ENCODE measurements at places on chromosomes 5 and 9.

GRCh38 chr5:175689147-175689991 is 31.5 kb downstream of the HRH2 start:
- DNase-seq, result no peak

- DNase-seq, result no peak
Observed at GRCh38 chr5:54829102-54829501, 156.3 kb downstream of the ESM1 start.

DNA sequence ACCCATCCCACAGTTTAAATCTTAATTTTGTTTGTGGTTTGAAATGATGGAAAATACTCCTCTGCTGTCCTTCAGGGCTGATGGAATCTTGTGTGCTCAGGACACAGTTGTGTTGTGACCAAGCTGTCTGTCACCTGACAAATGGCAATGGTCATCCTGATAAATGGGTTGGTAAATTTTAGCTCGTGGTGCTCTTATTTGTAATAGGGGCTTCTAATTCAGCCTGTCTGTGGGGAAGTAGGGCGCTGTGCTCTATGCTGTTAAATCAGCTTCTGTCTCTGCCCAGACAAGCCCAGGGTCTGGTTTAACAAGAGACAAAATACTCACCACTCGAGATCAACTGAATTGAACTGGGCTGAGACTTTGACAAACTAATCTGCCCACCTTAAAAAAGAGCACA is 4.5 kb downstream of the LRRTM2 start:
- DNase-seq, result no peak

DNA sequence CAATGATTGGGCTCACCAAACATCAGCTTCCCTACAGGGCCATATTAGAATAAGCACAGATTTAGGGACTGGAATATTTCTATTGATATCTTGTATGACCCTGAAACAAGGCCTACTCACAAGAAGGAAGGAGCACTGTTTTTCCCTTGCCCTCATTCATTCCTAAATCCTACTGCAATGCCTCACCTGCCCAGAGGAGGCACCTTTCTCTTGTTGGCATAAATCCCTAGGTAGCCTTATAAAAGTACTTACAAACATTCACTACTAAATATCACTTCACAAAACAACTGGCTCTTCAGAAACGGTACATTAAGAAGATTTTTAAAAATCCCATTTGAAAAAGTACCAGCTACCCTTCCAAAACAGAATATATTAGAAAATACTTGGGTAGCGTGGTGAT is 449.4 kb downstream of the CDH18 start:
- DNase-seq, result no peak

DNA sequence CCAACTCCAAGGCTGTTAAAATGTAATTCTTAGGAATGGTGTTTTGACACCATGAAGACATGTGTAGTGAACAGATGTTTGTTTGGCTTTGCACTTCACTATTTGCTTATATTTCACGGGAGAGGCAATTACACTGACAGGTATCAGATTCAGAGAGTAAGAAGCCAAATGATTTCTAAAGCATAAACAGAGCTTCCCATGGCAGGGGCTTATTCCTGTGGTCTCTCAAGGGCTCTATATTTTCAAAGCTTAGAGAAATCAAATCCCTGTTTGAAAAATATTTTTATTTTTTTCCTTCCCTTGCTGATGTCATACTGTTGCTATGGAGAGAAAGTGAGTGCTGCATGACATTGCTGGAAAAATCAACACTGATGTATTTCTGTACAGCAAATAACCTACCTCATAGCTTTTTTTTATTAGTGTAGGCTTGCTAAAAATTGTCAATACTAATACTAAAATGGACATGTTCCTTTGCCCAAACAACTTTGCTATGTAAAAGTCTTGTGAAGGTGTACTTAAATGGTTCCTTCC is 161.4 kb downstream of the GIN1 start:
- no peak for DNase-seq

DNA sequence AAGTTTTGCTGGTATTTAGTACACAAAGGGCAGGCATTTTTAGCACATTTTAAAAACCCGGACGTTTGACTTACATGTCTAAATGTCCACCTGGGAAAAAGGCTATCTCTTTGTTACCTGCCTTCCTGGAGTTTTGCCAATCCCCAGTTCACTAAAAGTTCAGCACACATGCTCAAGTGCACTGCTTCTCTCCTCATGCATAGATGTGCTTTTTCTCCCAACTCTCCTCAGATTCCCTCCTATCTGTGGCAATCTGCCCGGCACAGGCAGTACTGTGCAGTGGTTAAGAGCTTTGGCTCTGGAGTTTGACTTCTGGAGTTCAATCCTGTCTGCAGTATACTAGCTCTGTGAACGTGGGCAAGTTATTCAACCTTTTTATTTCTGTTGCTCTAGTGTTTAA is 8.3 kb upstream of the CCNO start:
- DNase-seq, result no peak

DNA sequence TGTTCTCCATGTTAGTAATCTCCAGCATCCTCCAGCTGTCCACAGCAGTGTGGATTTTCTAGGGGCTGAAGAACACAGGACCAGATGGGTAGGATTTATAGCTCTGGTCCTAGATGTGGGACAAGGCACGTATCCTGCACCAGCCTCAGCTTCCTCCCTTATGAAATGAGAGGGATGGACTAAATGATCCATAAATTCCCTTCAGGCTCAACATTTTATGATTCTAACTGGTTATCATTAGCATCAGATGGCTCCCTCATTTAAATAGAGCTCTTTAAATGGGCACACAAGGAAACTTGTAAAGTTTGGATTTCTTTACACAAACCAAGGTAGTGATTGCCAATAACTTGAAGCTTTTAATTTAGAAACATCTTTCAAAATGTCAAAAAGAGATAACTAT is 97.7 kb downstream of the ESM1 start:
- no peak for DNase-seq

GRCh38 chr5:140083120-140083519 is 30.8 kb upstream of the PURA start:
- no peak for DNase-seq

DNA sequence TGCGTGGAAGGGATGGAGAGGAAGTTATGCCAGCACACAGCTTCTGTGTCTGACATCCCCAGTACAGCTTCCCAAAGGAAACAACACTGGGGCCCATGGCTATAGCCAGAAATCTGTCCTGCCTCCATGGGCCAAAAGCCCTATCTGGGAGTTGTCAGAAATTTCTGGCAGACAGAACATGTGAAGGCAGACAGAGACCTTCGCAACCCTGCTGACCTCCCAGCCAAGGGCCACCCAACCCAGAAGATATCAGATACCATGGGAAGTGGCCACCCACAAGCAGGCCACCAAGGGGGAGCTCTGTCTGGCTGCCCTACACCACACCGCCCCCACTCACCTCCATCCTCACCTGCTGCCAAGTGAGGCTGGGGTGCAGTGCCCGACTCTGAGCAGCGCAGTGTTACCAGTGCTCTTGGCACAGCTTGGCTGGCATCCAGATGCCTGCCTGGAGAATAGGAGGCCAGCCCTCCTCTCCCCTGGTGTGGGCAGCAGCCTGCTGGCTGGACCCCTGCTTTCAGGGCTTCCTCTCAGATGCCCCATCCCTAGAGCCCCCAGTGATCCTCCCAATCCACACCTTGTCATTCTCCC is 61.6 kb upstream of the NEURL1B start:
- DNase-seq, result no peak

- no peak for DNase-seq
Observed at GRCh38 chr9:85038824-85039608, 369.5 kb downstream of the NTRK2 start.

GRCh38 chr5:141811287-141812155 is 66.7 kb downstream of the PCDH1 start:
- DNase-seq, result peak; percentile 7

- DNase-seq, result no peak
Observed at GRCh38 chr5:68542207-68542606, 326.7 kb downstream of the PIK3R1 start.

DNA sequence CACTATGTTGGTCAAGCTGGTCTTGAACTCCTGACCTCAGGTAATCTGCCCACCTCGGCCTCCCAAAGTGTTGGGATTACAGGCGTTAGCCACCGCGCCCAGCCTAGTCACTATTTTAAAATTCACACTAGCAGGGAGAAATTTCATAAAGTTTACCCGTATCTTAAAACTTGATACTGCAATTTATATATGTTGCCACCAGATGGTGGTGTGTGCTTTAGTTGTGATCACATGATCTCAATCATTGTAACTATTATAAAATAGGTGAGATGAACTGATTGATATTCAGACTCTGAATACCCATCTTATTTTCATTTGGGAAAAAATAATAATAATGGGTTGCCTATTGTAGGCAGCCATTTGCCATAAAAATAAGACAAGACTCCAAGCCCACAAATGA is 1330.4 kb upstream of the WWC1 start:
- no peak for DNase-seq

DNA sequence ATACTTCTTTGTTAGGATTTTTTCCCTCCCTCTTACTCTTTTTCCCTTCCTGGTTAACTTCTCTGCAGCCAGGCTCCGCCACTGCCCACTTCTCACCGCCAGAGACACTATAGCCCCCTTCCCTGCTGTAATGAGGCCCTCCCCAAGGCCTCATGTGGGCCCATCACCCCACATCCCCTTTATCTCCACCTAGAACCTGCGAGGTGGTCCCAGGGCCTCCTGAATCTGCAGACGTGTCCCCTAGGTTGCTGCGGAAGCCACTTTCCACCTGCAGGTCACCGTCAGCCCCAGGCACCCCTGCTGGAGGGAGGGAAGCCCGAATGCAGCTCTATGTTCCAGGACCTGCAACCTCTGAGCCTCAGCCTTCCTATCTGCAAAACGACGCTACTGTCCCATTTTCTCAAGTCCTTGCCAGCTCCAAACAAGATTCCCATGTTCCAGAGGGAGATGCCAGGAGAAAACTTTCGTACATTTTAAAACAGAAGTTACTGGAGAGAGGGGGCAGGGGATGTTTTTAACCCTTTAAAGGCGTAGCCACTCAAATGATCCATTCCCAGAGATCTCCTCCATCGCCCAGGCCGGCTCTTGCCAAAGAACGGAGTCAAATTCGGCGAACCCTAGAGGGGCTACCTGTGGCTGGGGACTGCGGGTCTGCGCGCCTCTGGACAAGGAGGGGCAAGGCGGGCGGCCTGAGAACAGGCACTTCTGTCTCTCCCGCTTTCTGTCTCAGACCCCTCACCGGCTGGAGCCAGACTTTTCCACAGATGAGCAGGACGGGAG is 929 bp downstream of the SH3PXD2B start:
- DNase-seq, result no peak

DNA sequence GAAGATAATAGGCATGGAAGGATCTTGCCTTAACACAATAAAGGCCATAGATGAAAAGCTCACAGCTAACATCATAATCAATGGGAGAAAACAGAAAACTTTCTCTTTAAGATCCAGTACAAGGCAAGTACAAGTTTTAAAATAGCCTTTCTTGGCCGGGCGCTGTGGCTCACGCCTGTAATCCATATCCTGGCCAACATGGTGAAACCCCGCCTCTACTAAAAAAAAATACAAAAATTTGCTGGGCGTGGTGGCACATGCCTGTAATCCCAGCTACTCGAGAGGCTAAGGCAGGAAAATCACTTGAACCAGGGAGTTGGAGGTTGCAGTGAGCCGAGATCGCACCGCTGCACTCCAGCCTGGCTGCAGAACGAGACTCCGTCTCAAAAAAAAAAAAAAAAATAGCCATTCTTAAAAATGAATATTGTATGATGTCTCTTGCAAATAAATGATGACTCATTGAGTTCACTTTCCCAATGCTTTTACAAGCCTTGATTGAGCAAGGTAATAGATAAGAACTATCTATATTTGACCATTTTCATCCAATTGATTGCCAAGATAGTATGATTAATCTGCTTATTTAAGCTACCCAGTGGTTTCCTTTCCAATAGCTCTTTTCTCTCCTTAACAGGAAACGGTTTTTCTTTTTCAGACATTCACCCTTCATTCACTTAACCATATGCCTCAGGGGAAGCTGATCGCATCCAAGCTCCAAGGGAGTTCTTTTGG is 15.8 kb downstream of the CCDC152 start:
- no peak for DNase-seq

- DNase-seq, result no peak
Observed at GRCh38 chr9:124514125-124514524, 6.9 kb upstream of the NR5A1 start.

- DNase-seq, result no peak
Observed at GRCh38 chr5:16565118-16565517, 51.7 kb downstream of the RETREG1 start.

DNA sequence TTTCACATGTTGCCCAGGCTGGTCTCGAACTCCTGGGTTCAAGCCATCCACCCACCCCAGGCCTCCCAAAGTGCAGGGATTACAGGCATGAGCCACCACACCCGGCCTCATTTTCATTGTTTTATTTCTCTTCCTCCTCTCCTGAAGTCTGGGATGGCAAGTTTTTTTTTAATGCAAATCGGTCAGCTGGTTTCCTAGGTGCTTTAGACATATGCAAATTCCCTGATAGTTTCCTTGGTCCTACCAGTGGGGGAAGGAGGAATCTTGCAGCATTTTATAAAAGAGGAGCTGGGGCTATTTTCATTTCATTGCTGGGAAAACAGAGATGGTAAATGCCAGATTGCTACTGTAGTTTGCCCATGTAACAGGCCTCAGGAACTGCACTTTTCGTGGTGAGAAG is 179.4 kb downstream of the ACTL7B start:
- no peak for DNase-seq

DNA sequence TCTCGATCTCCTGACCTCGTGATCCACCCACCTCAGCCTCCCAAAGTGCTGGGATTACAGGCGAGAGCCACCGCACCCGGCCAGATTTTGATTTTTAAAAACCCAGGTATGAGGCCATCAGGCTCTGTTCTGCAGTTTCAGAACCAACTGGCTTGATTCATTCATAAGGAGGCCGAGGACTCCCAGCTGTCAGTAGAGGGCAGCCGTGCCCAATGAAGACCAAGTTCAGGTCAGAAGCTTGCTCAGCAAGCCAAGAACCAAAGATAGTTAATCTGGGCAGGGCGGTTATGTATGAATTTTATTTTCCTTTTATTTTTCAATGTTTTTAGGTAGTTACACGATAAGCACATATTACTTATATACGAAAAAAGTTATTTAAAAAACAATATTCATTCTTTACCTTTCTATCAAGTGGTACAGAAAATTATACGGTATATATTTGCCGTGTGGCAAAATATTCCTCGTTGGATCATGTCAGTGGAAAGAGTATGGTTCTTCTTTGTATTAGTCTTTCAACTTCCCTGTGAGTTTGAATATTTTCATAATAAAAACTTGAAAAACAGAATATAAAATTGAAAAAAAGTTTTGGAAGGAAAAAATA is 18.0 kb downstream of the MGAT1 start:
- peak; percentile 78 for DNase-seq

Measured in activated CD4-positive, alpha-beta T cell treated with anti-CD3 and anti-CD28 coated beads, Interleukin-2, amount 50 U/mL, for 1 hour (primary cell).